ENCODE measurements at places on chromosomes 2 and 18.

- peak; percentile 93 for DNase-seq
Observed at GRCh38 chr18:36309436-36310391, 12.2 kb downstream of the FHOD3 start.

DNA sequence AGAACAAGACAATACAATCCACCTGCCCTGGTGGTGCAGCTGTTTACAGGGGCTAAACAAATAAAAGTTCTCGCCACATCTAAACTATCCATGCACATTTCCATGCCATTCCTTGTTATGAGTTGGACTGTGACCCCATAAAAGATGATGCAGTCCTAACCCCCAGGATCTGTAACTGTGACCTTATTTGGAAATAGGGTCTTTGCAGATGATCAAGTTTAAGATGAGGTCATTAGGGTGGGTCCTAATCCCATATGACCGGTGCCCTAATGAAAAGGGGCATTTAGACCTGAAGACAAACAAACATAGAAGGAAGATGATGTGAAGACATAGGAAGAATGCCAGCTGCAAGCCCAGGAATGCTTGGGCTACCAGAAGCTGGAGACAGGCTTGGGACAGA lies 28.2 kb downstream of the THNSL2 start:
- no peak for DNase-seq

DNA sequence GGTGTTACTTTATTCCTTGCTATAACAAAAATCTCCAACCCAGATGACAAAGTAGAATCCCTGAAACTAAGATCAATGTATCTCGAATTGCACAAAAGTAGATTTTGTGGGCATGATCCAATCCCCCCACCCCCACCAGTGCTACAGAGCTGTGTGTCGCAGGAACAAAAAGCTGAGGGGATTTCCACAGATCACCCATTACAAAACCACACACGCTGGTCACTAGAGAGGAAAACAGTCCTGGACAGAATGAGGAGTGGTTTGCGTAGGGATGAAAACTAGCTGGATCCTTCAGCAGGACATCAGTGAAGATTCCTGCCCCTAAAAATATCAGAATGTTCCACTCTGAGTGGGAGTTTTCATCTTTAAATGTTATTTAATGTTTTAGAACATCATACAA lies 165.3 kb upstream of the STK17B start:
- DNase-seq: no peak

DNA sequence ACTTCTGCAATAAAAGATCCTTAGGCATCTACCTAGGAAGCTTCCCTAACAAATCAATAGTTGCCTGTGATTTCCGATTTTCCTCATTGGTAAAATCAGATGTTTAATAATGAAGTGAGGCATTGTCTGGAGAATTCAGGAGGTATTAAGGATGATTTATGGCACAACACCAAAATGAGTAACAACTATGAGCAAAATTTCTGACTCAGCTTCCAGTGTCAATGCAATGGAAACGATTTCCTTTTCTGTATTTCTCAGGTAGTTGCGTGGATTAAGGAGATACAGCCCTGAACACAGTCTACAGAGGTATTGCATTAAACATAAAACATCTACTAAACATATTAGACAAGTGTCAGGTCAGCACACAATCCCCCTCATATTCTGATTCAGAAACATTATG lies 99.5 kb downstream of the EPB41L3 start:
- no peak for DNase-seq

DNA sequence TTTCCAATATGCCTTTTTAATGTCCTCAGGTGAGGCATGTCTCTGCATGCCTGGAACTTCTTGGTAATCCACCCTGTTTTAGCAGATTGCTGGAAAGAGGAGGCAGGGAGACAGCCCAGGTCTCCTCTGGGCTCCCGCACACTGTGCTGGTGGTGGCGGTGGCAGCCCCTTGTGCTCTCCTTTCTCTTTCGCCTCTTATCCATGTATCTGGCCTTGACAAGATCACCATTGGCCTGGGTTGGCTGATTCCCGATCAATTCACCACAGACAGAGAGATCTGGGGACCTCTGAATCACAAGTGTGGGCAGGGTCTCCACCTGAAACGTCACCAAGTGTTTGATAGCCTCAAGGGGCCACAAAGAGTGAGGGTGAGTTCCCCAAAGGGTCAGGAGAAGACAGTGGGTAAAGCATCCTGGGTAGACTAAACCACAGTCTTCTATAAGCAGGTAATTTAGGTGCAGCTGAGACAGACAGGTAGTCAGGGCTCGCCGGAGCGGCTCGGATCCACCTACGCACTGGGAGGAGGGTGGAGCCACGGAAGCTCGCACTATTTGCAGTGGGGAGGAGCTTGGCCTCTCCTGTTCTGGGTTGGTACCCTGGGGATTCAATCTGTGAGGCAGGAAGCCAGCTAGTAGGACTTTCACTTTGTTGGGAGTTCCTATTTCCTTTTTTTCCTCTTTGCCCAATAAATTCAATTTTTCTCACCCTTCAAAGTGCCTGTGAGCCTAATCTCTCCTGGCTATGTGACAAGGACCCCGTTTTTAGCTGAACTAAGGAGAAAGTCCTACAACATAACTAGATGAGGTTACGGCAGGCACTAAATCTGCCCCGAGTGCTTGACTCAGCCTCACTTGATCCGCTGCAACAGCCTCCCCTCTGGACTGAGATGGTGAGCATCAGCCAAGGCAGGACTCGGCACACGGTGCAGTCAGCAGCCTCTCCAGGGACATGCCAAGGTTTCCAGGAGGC lies 57.6 kb downstream of the SLC4A3 start:
- no peak for DNase-seq

DNA sequence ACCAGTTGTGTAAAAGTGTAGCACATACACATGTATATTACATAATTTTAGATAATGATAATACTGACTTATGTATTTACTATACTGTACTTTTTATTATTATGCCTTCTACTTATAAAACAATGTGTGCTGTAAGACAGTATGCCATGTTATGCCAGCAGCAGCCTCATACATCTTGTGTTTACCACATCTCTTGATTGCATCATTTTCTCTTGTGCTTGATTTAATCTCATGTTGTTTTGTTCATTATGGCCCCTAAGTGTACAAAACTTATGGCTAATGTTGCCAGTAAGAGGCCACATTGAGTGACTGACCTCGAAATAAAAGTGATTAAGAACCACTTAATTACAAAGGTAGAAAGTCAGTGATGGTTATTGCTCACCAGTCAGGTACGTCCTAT lies 128.0 kb upstream of the SP5 start:
- no peak for DNase-seq

DNA sequence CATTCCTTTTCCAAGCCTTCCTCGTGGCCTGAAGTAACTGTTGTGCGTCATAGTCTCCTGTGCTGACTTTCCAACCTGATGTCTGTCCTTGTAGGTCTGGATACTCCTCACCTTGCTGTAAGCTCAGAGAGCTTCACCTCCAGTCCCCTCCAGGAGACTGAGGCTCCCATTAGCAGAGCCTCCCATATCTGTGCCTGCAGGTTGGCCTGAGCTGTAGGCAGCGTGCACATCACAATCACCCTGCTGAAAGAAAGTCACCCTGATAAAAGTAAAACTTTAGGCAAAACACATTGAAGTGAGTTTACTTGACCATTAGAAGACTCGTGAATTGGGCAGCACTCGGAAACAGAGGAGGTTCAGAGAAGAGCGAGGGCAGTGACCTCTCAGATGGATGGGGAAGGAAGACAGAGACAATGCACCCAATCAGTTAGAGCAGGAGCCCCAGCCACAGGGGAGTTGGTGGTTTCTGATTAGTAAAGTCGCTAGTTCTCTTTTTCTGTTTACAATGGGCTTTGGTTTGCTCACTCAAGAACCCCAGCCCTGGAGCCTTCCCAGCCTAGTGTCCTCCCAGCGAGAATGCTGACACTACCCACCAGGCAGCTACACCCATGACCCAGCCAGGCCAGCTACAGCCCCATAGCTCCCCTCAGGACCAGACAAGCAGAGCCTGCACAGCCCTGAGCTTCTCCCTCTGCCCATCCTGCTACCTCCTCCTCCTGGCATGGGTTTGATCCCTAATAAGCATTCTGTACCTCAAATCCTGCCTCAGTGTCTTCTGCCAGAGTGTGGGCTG lies 12.1 kb upstream of the TPO start:
- DNase-seq: no peak

DNA sequence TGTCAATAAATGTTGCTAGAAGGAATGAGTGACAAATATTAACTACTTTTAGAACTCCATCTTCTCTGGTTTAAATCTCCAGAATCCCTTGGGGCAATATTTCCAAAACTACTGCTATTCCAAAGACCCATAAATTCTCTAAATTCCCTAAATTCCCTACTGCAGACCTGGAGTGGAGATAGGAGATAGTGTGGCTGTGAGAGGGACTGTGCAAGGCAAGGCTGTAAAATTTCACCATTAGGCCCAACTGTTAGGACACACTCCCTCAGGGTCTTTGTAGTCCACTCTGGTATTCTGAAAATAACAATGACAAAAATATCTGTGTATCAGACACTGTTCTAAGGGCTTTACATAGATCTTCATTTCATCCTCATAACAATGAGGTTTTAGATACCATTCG lies 67.9 kb downstream of the MYL12B start:
- DNase-seq: no peak

DNA sequence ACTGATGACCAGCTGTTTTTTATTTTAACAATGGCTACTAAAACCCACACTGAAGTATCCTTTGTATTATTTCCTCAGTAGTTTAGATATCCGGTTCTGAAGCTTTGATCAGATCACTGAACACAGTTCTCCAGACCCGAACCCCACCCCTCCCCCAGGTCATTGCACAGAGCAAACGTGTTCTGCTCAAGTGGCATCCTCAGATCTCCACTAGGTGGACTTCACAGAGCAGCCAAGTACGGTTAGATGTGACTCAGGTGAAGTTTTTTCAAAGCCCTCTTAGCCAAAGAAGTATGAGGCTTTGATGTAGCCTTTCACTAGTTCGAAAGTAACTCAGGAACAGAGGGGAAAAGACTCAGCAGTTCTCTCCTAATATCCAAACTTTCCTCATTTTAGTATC lies 142.7 kb upstream of the NRP2 start:
- DNase-seq: no peak

Measured in AG04449 (cell line).